Fibroblast of skin of left biceps (primary cell): ENCODE measurements at places on chromosomes 4 and X.

DNA sequence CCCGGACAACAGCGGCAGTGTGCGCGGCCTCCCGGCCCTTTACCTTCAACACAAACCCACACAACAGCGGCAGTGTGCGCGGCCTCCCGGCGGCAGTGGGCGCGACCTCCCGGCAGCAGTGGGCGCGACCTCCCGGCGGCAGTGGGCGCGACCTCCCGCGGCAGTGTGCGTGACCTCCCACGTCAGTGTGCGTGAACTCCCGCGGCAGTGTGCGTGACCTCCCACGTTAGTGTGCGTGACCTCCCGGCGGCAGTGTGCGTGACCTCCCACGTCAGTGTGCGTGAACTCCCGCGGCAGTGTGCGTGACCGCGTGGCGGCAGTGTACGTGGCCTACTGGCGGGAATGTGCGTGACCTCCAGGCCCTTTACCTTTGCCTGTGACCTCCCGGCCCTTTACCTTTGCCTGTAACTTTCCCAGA, 576.6 kb upstream of the FRG1 start:
- DNase-seq: no peak

DNA sequence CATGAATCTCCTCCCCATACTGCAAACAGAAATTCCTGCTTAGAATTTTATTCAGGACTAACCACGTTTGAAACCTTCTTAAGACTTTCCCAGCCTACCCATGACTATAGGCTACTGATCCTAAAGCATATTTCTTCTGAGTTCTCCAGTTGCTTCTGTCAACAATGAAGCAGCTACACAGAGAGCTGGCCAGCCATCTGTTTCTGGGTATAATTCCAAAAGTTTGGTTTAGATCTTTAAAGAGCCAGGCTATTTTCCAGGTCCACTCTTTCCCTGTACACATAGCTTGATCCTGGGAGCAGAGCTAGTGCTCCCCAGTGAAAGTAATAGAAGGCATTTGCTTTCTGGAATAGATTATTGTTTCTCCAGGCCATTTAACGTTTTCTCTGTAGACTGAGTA, 4.0 kb upstream of the ITM2A start:
- no peak for DNase-seq

- DNase-seq: no peak
These were observed 12.9 kb upstream of the WDR17 start for GRCh38 chr4:176052744-176053143.

DNA sequence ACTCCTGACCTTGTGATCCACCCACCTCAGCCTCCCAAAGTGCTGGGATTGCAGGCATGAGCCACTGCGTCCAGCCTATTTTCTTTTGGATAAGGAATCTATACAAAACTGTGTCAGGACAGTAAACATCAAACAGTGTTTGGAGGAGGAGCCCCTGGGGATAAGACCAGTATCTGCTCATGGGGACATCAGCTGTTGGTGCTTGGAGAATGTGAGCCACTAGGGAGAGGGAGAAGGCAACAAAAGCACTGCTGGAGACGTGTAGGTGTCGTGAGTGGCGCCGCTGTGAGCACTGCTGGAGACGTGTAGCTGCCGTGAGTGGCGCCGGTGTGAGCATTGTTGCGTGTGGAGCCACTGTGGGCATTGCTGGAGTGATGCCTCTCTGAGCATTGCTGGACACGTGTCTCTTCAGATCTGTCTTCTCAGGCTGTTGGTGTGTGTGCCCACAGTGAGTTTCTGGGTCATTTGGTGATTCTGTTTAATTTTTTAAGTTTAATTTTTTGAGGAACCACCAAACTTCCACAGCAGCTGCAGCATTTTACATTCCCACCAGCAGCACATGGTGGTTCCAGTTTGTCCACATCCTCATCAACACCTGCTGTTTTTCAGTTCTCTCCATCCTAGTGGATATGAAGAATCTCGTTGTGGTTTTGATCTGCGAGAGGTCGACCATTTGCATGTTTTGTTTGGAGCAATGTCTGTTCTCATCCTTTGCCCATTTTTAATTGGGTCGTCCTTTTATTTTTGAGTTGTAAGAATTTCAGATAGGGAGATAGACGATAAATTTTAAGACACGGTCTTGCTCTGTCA, 19.0 kb downstream of the DGKQ start:
- no peak for DNase-seq

DNA sequence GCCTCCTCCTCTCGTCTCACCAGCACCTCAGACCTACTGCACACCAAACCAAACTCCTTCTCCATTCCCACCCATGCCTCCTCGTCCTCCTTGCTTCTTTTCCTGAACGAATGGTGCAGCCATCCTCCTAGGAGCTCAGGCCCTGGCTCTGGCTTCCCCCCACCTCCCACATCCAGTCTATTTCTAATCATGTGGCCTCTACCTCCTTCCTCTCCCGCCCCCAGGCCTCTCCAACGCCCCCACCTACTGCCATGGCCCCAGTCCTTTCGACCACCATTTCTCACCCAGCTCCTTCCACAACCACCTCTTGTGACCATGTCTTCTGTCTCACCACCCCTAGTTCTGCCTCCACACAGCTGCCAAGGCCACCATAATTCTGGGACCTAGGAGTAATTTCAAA, 127.1 kb downstream of the PJA1 start:
- DNase-seq: no peak
